Aorta (tissue), 5 donors: ENCODE measurements at places on chromosomes 1 and 21.

- no peak for DNase-seq
These were observed 47.1 kb upstream of the TMPRSS2 start for GRCh38 chr21:41555057-41555456.

- no peak for DNase-seq
These were observed 42.0 kb upstream of the UBE2U start for GRCh38 chr1:64161357-64161941.

GRCh38 chr1:64163431-64163830 is 40.0 kb upstream of the UBE2U start:
- DNase-seq, result no peak

DNA sequence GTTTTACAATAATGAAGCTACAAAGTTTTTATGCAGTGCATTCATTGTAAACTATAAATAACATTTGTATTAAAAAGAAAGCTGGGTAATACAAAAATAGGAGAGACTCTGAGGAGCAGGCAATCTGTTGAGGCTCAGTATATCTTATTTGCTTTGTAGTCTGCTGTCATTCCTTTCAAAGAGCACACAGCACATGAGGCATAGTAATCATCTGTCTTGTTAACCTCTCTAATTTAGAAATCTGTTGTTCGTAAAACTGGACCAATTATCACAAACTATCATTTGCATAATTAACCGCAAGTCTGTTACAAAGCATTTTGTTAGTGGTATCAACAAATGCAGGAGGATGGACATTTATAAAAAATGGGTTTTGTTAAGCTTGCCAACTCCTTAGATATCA is 51.0 kb downstream of the SELENOF start:
- no peak for DNase-seq

DNA sequence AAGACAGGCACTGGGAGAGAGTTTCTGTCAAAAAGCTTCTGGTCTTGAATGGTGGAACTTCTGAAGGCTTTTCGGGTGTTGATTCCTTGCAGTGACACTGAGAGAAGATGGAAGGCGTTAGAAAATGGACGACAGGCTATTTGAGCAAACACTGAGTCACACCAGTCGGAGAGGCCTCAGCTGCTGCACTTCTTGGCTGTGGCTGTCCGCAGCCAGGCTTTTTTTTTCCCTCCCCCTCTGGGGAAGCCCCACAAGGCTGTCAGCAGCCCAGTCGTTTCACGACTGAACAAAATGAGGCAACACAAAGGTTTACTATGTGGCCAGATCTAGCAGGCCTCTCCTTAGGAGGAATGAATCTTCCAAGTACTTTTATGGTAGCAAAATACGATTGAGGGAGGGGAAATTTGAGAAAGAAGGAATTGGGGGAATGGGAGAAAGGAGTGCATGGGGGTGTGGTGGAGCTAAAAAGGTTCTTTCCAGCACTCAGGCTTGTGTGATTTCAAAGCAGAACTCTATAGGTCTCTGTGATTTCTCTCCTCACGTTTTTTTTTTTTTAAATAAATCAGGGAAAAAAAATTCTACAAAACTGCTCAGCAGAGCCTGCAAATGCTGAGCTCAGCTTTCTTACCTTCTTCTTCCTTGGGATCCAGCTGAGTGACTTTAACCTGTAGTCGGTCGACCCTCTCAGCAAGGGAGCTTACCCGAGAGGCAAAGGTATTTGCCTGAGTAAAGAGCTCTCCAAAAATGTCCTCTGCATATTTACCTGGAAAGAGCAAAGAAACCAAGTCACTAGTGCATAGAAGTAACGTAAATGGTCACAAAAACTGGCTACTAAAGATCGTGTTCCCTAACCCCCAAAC is 26.1 kb downstream of the GPR3 start:
- DNase-seq, result peak; percentile 84

DNA sequence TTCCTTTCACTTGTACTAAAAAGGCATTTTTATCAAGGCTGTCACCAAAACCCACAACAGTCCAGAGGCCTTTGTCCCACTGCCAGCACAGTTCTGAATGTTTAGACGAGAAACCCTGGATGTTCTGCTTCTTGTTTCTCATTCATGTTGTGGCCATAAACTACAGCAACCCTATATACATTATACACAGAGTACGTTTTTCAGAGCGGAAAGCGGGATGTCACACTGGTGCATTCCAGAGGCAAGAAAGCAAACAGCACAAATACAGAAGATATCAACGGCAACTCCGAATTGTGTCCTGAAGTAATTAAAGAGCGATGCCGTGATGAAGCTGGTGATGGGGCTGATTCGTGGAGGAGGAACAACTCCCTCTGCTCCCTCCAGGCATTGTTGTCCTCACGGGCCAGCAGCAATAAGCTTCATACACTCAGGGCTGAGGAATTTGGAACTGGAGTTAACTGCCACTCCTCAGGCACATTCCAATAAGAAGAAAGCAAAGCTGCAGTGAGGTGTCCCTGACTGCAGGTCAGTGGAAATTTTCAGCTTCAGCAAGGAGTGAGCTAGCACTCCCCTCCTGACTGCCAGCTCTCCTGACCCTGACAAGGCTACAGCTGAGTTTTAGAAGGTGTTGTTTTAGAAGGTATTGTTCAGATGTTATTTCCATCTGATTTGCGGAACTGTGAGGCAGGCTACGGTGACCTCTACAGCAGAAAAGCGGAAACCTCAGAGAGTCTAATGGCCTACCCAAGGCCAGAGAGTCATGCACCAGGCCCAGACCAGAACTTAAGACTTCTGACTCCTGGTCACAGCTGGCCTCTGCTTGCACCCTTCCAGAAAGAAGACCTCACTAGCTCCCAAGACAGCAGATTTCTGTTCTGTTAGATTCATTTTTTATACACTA is 149.0 kb downstream of the TGFBR3 start:
- DNase-seq, result no peak
